ENCODE measurements at places on chromosomes 16 and 17.

DNA sequence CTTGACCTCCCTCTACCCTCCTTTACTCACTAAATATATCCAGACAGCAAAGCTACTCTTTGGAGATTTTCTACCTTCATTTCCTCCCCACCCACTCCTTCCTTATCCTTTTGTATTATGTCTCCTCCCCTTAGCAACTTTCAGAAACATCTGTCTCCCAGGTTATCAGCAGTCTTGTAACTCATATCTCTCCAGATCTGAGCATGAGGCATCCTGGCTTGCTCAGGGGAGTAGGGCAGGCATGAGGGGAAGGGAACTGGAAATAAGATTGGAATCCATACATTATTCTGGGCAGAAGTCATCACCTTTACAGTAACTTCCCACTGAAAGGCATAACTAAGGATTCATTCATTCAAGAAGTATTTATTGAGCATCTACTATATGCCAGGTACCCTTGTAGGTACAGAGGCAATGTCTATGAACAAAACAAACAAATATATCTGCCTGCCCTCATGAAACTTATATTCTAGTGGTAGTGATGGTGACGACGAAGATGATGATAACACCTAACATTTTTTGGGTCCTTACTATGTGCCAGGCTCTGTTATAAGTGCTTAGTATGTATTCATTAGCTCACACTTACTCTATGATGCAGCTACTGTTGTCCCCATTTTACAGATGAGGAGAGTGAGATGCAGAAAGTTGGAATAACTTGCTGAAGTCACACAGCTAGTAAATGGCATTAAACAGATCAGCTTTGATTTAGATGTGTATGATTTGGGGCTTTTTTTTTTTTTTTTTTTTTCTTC is 123.9 kb upstream of the CACNG3 start:
- DNase-seq: no peak

DNA sequence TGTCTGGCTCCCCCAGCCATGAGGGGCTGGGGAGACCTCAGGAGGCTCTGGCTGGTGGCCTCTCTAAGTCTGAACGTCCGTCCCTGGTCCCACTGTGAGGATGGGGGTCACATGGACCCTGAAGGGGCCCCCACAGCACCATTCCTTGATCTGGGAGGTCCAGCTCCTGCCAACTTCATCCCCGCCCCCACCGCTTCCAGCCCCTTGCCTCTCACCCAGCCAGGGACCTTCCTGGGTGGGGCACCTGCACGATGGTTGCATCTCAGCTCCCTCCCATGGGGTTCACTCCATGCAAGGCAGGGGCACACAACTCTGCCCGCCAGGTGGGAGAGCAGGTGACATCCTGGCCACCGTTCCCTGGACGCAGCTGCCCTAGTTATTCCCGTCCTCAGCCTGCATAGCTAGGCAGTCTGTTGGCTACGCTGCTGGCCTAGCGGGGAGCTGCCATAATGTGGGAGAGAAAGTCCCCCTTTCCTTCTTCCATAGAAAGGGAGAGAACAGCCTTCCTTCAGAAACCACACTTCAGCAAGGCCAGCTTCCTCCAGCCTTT is 217.9 kb upstream of the RPL38 start:
- no peak for DNase-seq

DNA sequence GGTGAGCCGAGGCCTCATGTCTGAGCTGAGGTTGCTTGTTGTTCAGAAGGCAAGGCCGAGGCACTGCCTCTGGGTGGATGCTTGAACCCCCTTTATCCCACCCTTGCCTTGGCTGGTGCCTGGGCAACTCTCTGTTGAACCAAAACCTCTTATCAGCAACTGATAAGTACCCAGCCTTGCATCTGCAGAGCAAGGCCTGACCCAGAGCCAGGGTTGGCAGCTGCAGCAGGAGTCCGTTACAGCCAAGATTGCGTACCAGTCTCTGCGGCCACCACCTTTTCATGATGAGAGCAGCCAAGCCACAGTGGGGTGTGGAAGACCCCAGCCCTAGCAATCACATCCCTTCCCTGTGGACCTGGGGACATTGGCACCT is 118.3 kb downstream of the RAB11FIP4 start:
- no peak for DNase-seq

GRCh38 chr17:76569607-76570279 is 15.9 kb downstream of the ST6GALNAC2 start:
- no peak for DNase-seq

- no peak for DNase-seq
Observed at GRCh38 chr17:29549177-29549923, 17.5 kb downstream of the ABHD15 start.

DNA sequence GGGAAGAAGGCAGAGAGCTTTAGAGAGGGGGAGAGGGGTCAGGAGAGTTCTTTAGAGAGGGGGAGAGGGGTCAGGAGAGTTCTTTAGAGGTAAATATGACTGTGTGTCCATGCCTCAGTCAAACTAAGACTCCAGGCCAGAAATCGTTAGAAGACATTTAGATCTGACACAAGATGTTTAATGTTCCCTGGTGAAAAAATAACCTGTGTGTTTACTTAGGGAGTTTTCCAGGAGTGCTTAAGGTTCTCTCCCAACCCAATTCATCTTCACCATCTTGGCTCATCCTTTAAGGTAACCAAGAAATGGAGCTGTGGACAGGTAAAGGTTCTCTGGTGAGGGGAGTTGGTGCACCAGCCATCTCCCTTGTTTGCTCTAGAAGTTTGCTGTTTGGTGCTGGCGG is 9.8 kb downstream of the CBX4 start:
- no peak for DNase-seq

DNA sequence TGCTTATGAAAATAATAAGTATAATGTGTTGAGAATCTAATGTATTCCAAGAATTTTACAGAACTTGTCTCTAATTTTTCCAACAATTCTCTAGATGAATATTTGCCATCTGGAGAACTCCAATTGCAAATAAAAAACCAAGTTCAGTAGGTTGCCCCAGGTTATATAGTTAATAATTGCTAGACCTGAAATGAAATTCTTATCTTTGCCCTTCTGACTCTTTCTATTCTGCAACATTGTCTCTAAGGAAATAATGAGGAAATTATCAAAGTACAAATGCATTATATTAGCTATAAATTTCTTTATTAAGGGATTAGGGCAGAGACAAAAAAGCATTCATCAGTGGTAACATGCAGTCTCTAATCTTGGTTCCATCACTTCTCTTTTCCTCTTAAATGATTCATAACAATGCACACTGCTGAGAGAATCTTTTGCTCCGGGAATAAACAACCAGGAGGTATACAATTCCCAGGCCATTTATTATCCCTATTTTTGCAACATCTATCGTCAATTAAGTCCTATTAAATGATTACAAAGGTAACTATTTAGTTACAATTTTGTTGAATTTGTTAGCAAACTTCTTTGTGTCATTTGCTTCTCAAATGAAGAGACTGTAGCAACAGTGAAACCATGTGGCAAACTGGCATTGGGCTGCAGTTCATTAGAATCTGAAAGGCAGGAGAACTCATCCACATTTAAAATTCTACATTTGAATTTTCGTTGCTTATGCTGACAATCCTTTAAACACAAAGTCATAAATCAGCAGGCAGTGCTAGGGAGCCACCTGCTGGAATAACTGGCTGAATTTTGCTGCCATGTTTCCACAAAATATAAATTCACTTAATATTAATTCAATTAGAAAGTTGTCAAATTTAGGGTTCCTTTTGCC is 349.6 kb downstream of the KIF2B start:
- DNase-seq: no peak

DNA sequence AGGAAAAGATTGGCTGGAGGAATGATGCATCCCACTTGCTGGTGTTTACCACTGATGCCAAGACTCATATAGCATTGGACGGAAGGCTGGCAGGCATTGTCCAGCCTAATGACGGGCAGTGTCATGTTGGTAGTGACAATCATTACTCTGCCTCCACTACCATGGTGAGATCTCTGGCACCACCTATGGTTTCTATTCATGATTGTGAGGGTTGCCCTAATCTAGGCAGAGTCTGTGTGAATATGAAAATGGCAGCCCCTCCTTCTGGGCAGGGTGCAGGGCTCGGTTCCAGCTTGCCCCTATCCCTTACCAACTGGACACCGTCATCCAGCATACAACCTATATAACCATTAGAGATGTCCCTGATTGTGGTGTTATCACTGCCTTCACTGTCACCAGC is 33.4 kb downstream of the ITGB3 start:
- no peak for DNase-seq

DNA sequence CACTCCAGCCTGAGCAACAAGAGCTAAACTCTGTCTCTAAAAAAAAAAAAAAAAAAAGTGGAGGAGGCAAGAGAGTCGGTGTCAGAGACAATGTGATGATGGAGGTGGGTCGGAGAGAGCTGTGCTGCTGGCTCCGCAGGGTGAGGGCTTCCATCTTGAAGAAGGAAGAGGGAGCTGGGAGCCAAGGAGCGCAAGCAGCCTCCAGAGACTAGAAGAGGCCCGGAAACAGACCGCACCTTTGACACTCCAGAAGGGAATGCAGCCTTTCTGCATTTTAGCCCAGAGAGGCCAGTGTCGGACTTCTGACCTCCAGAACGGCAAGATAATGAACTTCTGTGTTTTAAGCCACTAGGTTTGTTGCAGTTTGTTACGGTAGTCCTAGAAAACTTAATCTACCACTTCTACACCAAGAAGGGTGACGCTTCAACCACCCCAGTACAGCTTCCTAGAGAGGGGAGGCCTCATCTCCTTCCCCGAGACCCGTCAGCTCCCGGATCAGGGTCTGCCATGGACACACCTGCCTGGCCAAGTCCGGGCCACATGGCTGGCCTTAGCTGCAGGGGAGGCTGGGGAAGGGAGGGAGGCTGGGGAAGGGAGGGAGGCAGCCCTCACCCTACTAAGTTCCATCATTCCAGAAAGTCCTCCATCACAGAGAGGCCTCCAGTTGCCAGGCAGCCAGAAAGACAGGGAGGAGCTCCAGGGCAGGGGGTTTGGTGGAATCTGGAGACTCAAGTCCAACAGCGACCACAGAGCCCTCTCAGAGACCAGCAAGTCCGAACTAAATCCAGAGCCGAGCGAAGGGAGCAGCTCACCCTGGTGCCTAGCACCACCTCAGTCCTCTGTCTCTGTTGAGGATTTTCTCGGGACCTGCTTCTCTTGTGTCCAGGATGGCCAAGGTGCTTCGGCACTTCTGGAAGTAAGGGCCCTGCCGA is 13.2 kb upstream of the RBFOX3 start:
- no peak for DNase-seq

DNA sequence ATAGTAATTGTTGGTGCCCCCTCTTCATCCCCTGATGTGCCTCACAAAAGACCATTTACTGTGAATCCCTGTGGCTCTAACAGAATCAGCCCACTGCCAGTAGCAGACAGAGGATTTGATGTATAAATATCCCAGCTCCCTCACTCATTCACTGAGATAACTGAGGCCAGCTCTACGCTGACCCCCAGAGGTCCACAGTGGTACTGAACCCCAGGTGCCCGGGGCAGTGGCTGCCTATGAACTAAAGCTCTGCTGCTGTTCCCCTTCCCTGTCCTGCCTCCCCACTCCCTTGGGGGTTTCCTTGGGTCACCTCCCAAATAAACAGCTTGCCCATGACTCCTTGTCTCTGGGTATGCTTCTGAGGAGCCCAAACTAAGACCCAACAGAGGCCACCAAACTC is 295.8 kb downstream of the FOXL1 start:
- peak; percentile 4 for DNase-seq

DNA sequence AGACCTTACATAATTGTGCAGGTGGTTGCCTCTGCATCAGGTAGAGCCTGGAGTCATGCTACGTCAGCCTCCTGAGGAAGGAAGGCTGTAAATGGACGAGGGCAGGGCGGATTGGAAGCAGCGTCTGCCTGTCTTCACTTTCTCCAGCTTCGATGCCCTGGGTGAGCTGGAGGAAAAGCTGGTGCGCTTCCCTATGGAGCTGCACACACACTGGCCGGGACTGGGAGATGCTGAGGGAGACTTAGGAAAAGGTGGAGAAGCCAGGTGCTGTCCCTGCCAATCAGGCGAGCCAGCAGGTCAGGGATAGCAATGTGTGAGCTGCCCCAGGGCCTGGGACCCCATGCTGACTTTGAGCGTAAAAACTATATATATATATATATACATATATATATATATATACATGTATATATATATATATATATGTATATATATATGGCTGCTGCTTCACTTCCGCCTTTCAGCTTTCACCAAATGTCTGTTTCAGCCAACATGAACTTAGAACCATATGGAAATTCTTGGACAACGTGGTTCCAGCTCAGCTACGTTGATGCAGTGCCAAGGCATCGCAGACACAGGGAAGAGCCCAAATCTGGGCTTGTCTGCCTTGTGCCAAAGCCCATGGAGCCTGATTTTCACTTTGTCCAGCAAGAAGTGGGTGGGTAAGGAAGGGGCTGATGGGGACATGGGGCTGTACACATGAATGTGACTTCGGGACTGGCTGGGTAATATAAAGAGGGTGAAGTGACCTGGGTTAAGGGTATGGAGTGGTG is 71.5 kb upstream of the NKD1 start:
- DNase-seq: no peak

DNA sequence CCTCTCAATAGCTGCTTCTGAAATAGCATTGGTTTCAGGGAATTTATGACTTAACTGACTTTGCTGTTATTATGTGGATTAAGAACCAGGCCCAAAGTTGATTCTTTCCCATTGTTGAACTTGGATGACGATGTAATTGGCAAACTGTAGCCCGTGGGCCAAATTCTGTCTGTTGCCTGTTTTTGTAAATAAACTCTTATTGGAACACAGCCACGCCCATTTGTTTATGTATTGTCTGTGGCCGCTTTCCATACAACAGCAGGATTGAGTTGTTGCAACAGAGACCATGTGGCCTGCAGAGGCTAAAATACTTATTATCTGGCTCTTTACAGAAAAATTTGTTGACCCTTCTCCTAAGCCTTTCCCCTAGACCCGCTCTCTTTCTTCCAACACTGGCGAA is 31.6 kb downstream of the NTN1 start:
- no peak for DNase-seq

GRCh38 chr17:81339191-81339533 is 44.1 kb upstream of the SLC38A10 start:
- no peak for DNase-seq

GRCh38 chr17:7081341-7082062 is 1.5 kb upstream of the CLEC10A start:
- peak; percentile 57 for DNase-seq

- DNase-seq: no peak
Observed at GRCh38 chr17:38921756-38922411, 3.5 kb upstream of the LASP1NB start.

- peak; percentile 49 for DNase-seq
Observed at GRCh38 chr17:42118545-42118944, 2.6 kb downstream of the KAT2A start.
